ENCODE measurements at places on chromosomes 16 and 17.

GRCh38 chr17:72609501-72609900 lies 483.0 kb downstream of the SLC39A11 start:
- DNase-seq: no peak

DNA sequence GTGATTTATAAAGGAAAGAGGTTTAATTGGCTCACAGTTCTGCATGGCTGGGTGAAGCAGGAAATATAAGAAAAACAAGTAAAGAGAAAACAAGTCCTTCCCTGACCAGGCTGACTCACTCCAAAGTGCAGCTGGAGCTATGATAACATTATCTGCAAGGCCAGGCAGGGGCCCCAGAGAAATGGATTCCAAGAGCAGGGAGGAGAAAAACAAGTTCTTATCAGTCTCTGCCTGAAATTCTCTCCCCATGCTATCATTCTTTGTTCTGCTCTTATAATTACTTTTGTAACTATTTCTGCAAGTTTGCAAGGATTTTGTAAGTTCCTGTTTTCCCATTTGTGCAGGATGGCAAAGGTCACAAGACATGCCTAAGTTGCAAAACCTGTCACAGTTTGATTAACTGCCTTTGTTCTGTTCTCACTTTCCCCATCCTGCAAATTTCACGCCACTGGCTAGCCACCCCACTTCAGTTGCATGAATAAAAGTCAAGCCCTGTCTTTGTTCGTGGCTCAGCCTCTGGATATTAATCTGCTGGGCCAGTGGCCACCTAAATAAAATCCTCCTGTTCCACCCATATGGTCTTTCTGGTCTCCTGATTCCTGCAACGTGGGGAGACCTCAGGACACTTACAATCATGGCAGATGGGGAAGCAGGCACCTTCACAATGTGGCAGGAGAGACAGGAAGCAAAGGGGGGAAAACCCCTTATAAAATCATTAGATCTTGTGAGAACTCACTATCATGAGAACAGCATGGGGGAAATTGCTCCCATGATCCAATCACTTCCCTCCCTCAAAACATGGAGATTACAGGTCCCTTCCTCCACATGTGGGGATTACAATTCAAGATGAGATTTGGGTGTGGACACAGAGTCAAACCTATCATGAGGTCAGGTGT lies 13.1 kb downstream of the ABCA9 start:
- no peak for DNase-seq

- no peak for DNase-seq
Measured at GRCh38 chr16:74846714-74847113, 72.1 kb upstream of the FA2H start.

GRCh38 chr16:5590416-5590815 lies 492.8 kb upstream of the EEF2KMT start:
- no peak for DNase-seq
